CD8-positive, alpha-beta memory T cell (primary cell): ENCODE measurements at places on chromosomes 11 and 22.
A peak's percentile ranks its signal among the peaks of the same experiment; 100 is the strongest.

GRCh38 chr11:75626889-75627529 lies 41.8 kb downstream of the MAP6 start:
- no peak for DNase-seq

- no peak for DNase-seq
These were observed 732.6 kb upstream of the LUZP2 start for GRCh38 chr11:23764286-23764685.

DNA sequence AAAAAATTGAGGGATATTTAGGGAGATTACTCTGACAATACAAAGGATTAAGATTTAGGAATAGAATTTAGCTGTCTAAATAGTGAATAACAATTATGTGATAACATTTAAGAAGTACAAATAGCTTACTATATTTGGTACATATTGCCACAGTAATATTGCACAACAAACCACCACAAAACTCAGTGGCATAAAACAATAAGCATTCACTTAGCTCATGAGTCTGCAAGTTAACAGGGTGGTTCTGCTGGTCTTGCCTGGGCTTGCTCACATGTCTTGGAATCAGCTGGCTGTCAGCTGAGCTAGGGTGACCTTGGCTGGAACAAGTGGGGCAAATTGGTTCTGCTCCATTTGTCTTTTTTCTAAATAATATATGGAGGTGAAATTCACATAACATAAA lies 115.1 kb downstream of the DCDC1 start:
- no peak for DNase-seq

DNA sequence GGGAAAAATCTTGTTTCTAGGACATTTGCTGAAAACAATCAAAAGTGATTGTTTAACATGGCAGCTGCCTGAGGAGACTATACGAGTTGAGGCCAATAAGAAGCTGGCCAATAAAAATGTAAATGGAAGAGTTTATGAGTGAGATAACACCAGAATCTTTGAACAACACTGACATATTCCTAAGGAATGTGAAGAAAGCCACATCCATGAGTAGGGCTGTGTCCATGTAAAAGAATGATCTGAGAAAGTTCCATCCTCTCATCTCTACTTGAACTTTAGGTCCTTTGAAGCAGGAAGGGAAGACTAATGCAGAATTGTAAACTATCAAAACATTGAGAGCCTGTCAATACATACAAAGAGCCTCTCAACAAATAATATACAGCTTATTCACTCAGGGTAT lies 6.9 kb upstream of the CHORDC1 start:
- no peak for DNase-seq

GRCh38 chr11:14448240-14448639 lies 51.4 kb downstream of the COPB1 start:
- DNase-seq, result no peak

DNA sequence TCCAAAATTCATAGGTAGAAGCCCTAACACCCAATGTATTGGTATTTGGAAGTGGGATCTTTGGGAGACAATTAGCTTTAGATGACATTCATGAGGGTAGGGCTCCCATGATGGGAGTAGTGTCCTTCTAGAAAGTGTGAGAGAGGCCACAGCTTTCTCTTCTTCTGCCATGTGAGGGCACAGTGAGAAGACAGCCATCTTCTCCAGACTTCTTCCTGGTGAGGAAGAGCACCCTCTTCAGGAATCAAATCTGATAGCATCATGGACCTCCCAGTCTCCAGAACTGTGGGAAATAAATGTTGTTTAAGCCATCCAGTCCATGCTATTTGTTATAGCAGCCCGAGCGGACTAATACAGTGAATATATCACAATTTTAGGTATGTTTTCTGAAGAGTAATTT lies 96.9 kb downstream of the CNTN5 start:
- no peak for DNase-seq

- DNase-seq, result no peak
These were observed 219.6 kb downstream of the C11orf87 start for GRCh38 chr11:109641549-109641948.

DNA sequence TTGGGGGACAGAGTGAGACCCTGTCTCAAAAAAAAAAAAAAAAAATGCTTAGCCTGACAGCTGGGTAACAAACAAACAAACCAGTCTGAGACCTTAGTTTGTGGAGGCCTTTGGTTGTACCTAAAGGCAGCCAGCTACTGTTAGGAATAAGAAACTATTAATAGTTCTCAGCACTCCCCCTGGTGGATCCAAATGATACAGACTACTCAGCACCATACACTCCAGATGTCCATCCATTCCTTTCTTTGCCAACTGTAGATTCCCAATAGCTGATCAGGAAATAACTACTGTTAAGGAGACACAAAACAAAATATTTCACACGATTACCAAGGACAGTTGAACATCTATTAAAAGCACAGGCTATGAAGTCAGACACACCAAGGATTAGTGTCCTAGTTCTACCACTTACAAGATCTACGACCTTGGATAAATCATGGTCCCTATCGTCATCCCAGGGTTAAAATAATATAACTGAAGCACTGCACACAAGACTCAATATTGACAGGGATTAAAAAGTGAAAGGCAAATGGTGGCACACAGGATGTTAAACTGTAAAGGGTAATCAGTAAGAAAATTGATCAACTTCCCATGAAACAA lies 17.2 kb downstream of the CLDN25 start:
- DNase-seq, result no peak

GRCh38 chr22:40553014-40553554 lies 83.4 kb downstream of the MRTFA start:
- DNase-seq, result no peak

DNA sequence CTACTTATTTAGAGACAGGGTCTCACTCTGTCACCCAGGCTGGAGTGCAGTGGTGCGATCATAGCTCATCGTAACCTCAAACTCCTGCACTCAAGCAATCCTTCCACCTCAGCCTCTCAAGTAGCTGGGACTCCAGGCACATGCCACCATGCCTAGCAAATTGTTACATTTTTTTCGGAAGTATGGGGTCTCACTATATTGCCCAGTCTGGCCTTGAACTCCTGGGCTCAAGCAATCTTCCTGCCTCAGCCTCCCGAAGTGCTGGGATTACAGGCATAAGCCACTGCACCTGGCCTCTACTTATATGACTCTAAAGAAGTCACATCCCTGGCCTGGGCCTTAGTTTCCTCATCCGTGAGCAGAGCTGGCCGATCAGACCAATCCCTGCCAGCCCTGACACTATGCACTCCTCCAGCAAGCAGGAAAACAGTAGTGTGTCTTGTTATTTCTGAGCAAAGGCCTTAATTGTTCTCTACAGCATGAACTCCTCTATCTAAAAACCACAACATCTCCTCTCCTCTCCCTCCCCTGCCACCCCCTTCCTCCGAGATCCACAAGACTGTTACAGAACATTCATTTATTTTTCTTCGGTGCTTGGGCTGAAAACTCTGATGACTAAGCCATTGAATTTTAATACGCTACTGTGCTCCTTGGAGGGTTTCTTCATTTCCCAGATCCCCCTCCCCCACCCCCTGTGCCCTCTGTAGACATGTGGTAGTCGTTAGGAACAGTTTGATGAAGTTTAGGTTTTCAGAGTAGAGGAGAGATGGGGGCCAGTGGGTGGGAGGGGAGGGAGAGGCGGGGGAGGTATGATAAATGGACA lies 91.5 kb downstream of the ABTB2 start:
- no peak for DNase-seq

DNA sequence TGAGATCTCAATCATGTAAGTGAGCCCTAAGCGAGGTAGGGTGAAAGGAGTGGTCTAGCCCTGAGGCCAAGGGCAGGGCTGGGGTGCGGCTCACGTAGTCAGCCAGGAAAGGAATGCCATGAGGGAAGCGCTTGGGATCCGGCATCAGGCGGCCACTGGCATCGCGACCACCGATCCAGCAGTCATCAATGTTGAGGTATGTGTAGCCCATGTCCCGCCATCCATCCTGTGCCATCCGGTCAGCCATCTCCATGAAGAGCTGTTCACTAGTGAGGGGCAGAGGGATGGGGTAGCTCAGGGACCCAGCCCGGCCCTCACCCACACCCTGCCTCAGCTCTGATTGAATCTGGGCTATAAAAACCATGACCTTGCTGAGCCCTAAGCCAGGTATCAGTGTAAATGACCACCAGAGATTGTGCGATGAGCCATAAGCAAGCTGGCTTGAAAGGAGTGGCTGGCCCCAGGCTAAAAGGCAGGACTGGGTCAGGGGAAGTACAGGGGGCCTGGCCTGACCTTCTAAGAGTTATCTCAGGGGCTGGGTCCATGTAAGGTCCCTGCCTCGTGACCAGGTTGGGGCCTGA lies 2.9 kb downstream of the NAGA start:
- DNase-seq, result no peak

DNA sequence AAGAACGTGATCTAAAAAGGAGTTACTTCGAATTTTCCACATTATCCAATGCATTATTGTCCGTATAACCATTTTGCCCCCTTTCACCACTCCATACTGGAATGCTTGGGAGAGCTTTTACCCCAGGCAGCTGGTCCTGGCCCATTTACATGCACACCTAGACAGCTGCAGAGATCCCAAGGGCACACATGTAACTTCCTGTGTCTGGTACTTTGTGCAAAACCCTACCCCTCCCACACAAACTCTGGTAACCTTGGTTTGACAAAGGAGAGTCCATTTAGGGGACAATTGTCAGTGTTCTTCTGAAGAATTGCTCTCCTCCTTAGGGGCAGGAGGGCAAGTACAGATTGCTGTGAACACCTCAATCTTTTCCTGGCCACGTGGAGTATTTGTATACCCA lies 57.3 kb upstream of the SORL1 start:
- DNase-seq, result no peak

- DNase-seq, result peak; percentile 87
These were observed 34.4 kb downstream of the NRXN2 start for GRCh38 chr11:64688534-64688982.

GRCh38 chr22:24146194-24146616 lies 35.1 kb upstream of the SUSD2 start:
- DNase-seq, result no peak

DNA sequence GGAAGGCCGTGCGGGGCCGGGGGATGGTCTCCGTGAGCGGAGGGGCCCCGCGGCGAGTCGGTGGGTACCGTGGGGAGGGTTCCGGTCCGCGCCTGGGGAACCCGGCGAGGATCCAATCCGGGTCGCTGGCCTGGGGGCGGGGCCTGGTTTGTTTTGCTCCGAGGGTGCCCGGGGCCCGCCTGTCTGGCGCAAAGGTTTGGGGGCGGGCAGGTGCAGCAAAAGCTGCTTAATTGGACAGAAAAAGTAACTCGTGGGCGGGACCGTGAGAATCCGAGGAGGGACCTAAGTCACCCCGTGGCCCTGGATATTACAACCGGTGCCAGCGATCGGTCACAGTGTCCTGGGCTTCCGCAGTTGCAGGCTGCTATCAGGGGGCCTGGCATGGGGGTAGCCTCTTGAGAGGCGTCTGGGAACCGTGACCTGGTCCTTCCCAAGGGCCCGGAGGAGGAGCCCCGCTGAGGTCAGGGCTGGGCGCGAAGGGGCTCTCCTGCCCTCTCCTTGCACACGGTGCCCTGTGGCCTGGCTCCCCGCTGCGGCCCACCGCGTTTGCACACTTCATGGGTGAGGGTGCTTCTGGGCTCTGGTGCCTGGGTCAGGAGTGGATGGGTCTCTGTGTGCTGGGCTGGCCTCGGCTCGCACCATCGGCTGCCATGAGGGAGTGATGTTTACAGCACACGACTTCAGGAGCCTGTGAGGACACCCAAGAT lies 1.4 kb downstream of the PNPLA2 start:
- DNase-seq, result peak; percentile 96

DNA sequence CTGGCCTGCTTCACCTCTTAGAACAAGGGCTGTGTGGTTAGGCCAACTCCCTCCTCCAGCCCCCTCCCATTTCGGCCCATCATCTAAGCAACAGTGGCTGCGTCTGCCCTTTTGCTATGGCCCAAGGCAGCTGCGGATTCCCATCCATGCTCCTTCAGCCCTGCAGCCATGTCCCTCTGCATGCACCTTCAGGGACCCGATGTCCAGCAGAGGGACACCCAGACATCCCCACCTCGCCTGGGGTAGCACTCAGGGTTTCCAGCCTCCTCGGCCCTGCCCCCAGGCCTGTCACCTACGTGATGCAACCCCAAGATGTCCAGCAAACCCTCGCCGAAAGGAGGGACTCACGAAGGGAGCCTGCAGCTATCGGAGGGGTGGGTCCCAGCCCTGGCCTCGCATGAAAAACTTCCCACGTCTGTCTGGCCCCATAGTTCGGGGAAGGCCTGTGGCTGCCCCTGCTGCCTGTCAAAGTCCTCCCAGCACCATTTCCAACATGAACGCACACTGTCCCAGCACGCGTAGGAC lies 194.4 kb downstream of the CTTN start:
- DNase-seq, result no peak

- no peak for DNase-seq
These were observed 668.0 kb downstream of the ETS1 start for GRCh38 chr11:127919206-127920000.

DNA sequence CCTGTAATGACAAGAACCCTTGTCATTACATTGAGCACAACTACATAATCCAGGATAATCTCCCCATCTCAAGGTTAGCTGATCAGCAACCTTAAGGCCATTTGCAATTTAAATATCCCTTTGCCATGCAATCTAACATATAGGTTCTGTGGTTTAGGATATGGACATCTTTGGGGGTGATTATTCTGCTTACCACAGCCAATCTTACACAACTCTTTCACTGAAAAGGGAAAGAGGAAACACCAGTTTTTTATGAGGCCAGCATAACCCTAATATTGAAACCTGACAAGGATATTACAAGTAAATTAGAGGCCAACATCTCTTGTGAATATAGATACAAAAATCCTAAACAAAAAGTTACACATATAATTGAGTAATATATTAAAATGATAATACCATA lies 78.5 kb downstream of the CYP2R1 start:
- DNase-seq, result no peak

GRCh38 chr11:126480015-126480409 lies 124.5 kb downstream of the ST3GAL4 start:
- no peak for DNase-seq

DNA sequence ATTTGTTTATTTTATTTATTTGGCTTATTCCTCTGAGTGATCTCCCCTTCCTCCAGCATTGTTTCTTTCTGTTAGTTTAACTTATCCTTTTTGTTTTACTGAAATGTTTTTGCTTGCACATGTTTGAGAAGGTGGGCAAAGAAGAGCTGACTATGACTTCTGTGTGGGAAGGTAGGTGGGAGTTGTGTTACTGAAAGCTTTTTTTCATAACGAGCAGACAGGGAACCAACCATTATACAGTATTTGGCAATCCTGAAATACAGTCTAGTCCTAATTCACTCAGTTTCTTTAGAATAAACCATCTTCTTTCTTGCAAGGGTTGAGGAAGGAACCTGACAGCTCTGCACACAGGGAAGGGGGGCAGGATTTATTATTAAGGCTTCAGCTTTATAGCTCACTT lies 37.0 kb upstream of the PAK1 start:
- no peak for DNase-seq

DNA sequence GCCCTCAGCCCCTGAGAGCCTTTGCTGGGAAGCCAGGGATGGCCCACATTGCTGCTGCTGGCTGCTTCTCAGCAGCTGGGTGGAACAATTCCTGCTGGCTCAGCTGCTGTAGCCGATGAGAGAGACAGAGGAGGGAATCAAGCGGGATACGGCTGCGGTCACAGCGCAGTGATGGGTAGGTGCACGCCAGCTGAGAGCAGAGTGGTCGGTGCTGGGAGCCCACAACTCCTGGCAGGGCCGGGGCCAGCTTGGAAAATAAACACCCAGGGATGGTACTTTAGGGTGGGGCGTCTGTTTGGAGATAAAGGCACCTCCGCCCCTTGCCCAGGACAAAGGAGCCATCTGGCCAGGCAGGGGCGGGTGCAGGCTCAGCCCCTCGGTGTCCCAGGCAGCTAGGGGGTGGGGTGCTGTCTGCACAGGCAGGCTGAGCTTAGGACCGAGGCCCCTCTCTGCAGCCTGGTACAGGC lies 480.5 kb downstream of the MIAT start:
- no peak for DNase-seq

GRCh38 chr11:75925785-75926164 lies 110.8 kb downstream of the UVRAG start:
- no peak for DNase-seq
